ENCODE measurements at places on chromosomes 2 and 18.

DNA sequence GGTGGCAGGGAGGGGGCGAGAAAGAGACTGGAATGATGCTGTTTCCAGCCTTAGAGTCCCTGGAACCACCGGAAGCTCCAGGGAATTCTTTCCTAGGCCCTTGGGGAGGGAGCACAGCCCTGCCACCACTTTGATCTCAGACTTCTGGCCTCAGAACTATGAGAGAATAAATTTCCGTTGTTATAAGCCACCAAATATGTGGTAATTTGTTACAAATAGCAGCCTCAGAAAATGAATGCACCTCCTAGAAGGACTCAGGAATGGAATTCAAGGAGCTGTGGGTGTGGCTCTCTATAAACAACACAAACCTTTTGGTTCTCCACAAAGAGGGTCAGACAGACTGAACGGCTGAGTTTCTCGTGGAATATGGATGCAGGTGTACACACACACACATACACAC, 144.5 kb downstream of the ACKR3 start:
- no peak for DNase-seq

- no peak for DNase-seq
Observed at GRCh38 chr2:229392196-229392595, 121.1 kb upstream of the PID1 start.

DNA sequence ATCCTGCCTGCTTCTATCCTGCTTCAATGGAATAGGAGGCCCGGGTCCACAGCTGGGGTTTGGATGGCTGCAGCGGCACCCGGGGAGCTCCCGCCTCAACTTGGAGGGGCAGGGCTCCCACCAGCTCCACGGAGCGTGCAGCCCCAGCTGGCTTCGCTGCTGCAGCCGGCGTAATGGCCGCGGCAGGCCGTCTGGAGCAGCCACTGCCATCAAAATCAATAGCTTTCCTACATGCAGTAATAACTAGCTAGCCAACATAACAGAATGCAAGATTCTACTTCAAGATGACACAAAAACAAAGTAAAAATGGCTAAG, 154.2 kb upstream of the RMP24 start:
- DNase-seq = no peak

DNA sequence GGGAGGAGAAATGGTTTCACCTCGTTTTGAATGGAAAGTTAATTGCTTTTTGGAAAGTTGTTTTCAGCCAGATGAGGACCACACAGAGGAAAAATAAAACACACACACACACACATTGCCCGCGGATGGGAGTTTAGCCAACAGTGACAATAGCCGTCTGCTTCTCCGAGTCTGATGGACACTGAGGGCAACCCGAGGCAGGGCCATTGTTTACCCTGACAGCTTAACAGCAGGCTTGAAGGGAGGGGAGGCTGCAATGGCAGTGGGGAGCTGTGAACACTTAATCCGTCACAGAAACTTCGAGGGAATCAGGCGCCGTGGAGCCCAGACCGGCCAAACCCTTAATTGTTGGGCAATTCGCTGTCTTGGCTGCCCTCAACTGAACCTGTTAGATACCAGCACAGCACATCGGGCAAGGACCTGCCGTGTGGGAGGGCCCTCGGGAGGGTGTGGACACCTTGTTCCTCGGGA, 145.9 kb downstream of the ACKR3 start:
- no peak for DNase-seq

DNA sequence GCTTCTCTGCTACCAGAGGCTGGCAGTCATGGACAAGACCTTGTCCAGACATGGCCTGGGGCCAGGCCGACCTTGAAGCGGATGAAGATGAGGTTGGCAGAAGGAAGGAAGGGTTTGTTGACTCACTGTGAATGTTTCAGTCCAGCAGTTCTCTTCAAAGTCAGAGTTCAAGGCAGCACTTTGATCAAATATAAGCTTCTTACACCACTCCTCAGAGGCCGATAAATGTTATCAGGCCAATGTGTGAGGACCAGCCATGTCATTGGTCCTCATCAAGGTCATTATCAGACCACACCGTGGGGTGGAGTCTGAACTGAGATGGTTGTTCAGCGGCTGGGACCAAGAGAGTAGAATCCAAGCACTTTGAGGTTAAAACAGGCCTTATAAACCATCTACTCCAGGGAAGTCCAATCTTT, 35.5 kb downstream of the QPCT start:
- DNase-seq = no peak

GRCh38 chr18:6874315-6874714, 144.8 kb downstream of the ARHGAP28 start:
- DNase-seq = no peak

DNA sequence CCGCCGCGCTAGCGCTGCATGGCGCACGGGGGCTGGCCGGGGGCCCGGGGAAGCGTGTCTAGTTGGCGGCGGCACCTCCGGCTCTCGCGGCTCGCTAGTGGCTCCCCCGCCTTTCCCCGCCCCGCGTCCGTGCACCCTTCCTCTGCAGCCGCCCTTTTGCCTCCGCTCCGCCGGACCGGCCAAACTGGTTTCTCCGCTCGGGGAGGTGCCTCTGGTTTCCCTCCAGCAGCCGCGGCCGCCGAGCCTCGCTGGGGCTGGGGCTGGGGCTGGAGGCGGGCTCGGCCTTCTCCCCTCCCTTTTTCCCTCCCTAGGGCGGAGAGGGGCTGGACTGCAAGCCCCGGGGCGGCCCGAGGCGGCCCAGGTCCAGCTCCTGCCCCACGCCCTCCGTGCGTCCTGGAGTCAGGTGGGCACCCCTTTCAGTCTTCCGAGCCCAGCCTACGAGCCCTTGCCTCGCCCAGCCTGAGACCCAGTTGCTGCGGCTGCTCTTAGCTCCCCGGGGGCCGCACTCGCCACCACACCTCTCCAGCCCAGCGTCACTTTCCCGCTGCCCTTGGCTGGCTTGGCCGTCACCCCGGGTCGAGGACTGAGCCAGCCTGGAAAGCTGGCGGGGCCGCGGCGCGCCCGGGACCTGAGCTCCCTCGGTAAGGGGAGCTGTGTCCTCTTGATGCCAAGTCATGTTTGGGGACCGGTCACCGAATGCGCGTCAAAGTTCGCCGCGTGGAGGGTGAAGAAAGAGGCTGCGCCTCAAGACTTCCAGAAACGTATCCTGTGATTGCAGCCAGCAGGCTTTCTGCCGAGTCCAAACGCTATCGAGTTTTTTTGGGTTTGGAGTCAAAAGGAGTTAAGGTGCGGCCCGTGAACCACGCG, at the start of gene ATP8B1:
ATP8B1 (minus strand) TSS at position 213 of the 867 bp plus-strand sequence. CDS start 71,508 bp downstream, outside the sequence.
- DNase-seq = no peak

DNA sequence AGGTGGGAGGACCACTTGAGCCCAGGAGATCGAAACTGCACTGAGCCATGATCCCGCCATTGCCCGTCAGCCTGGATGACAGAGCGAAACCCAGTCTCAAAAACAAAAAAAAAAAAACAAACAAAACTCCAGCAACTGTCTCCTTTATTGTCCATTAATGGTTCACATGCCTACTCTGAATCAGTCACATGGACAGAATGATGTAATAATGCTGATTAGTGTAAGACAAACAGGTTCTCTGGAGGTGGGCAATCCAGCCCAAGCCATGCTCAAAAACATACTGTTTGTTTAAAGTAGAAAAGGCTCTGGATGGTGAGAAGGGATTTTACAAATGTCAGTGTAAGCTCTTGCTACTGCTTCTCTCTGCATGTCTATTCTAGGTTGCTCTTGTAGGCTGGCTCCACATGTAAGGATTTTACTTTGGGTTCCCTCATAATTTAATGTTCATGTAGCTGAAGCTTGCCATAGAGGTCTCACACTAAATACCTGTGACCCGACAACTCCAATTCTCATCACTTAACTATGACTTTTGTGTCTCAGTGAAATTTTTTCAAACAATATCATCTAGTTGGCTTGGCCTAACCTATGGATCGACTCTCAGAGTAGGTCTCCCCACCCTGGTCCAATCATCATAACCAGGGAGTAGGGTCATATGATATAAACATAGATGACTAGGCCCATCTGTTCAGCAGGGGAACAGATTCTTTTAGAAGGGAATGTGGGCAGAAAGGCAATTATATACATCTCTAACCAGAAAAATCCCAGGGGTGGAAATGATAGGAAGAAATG, 83.9 kb upstream of the SLC39A10 start:
- DNase-seq = no peak

- DNase-seq = no peak
Observed at GRCh38 chr2:186125625-186126024, 360.4 kb upstream of the ZC3H15 start.

GRCh38 chr2:28662044-28662443, 89.6 kb upstream of the PPP1CB start:
- DNase-seq = no peak

GRCh38 chr2:224948859-224949258, 93.4 kb downstream of the DOCK10 start:
- DNase-seq = no peak

- no peak for DNase-seq
Observed at GRCh38 chr18:43661570-43661969, 384.3 kb upstream of the SYT4 start.

GRCh38 chr2:66574701-66575624, 140.0 kb downstream of the MEIS1 start:
- DNase-seq = no peak

DNA sequence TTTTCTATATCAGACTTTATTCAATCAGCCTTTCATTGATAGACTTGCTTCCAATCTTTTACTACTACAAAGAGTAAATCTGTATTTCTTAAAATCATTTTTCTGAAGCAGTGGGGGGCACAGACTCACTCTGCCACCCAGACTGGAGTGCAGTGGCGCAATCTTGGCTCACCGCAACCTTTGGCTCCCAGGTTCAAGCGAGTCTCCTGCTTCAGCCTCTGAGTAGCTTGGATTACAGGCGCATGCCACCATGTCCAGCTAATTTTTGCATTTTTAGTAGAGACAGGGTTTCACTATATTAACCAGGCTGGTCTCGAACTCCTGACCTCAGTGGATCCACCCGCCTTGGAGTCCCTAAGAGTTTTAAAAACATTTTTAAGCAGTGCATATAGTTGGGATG, 270.6 kb upstream of the REG3G start:
- no peak for DNase-seq

DNA sequence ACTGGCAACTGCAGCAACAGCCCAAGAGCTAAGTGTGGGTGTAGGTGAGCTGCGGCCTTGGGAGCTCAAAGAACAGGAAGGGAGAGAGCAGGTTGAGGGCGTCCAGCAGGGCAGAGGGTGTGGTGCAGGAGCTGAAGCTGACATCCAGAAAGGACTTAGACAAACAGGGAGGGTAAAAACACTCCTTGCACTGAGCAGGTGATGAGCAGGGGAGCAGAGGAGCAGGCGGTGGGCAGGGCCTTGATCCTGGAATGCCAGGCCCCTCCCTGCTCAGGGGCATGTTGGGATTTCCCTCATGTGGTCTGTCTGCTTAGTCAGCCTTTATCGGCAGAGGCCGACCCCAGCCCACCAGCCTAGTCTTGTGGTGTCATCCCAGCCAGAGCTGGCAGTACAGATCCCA, 63.6 kb downstream of the VSNL1 start:
- no peak for DNase-seq

- DNase-seq = no peak
Observed at GRCh38 chr2:45128580-45128997, 119.3 kb upstream of the SIX2 start.

- DNase-seq = no peak
Observed at GRCh38 chr2:68698567-68699377, 35.8 kb upstream of the ARHGAP25 start.

GRCh38 chr2:106339609-106340008, 128.6 kb downstream of the RGPD3 start:
- DNase-seq = no peak

DNA sequence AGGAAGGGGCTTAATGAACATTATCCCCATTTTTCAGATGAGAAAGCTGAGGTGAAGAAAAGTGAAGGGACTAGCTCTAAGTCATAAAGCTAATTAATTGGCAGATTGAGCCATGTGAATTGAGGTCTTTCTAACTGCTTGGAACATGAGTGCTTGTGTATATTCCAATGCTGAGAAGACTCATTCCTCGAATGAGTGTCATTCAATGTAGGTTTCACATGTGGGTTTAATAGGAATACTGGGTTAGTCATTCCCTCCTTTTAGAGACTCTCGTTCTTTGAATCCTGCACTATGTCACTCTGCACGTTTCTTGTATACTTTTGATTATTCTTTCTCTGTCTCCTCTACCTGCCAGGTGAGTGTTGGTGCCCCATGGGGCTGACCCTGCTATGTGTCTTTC, 218.2 kb downstream of the HRH4 start:
- no peak for DNase-seq

DNA sequence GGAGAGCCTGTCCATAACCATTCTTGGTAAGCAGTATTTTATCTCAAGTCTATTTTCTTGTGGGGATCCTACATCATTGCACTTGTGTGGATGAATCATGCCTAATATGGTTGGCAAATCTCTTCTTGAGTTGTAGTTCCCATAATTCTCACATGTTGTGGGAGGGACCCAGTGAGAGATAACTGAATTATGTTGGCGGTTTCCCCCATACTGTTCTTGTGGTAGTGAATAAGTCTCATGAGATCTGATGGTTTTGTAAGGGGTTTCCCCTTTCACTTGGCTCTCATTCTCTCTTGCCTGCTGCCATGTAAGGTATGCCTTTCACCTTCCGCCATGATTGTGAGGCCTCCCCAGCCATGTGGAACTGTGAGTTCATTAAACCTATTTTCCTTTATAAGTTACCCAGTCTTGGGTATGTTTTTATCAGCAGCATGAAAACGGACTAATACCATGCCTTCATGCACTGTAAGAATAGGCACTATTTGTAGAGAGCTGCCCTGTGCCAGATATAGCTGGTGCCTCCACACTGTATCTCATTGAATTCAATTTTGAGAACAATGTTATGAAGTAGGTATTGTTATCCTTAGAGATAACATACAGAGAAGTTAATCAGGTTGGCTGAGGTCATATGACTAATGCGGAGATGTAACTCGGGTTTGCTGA, 148.3 kb downstream of the PLCL1 start:
- DNase-seq = no peak

DNA sequence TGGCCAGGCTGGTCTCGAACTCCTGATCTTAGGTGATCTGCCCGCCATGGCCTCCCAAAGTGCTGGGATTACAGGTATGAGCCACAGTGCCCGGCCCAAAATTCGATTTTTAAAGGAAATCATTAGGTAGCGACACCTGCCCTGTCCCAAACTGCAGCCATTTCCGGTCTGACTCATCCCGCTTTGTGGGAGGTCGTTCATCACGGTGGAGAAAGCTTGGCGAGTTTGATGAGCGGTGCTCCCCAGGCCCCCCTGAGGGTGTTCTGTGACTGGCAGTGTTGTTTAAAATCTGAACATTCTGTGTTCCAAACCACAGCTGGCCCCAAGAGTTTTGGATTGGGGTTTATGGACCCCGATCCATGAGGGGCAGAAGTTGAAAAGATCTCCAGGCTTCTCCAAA, 53.0 kb upstream of the GLI2 start:
- DNase-seq = no peak

DNA sequence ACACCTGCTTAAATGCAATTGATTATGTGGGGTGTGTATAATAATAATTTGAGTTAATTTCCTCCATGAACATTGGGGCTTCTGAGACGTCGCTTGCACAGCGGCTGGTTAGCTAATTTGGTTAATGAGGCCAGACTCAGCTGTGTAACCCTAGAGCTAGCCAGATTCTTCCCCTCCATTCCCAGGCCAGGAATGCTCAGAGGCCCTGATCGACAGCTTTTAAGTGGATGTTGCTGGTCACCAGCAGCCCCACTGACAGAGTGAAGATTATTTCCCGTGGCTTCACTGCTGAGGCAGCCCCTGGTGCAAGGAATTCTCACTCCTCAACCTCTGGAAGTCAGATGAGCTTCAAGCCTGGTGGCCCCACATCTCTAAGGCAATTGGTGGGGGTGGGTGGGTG, 12.4 kb upstream of the EPAS1 start:
- no peak for DNase-seq

All from stimulated activated CD8-positive, alpha-beta memory T cell treated with anti-CD3 and anti-CD28 coated beads, Interleukin-15, amount 100 ng/mL, for 24 hours (primary cell).